ENCODE measurements at places on chromosomes 2 and 18. TPM values are rescaled to one million over a fixed set of nuclear protein-coding genes. Genes with fewer than 3 reads are reported as not detected.

GRCh38 chr18:79211844-79212243 lies 142.7 kb downstream of the ATP9B start:
- DNase-seq, result no peak

- DNase-seq, result no peak
Measured at GRCh38 chr2:188199716-188200128, 92.0 kb upstream of the GULP1 start.

DNA sequence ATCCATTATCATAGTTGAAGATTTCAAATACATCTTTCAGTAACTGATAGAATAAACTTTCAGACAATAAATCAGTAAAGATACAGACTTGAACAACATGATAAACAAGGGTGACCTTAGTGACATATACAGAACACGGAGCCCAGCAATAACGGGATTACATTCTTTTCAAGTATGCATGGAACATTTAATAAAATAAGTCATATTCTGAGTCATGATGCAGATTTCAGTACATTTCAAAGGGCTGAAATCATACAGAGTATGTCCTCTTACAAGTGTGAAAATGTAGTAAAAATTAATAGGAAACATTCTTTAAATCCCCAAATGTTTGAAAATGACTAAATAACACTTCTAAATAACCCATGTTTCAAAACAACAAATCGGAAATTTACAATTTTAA lies 17.2 kb upstream of the KLHL29 start:
- DNase-seq, result no peak

DNA sequence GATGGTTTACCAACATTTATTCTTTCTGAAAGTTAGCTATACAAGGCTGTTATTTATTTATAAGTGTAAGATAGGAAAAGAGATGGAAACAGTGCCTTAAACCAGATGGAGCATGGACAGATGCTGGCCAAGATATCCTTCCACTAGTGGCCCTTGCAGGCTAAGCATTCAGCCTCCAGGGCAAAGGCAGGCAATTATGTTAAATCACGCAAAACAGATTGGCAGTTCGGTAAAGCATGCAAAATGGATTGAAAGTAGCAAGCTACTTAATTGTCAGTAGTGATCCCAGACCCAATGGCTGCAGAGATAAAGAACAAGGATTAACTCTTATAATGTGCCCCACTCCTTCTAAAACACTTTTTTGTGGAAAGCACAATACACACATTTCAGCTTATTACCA lies 105.4 kb upstream of the MAP4K3 start:
- DNase-seq, result no peak

DNA sequence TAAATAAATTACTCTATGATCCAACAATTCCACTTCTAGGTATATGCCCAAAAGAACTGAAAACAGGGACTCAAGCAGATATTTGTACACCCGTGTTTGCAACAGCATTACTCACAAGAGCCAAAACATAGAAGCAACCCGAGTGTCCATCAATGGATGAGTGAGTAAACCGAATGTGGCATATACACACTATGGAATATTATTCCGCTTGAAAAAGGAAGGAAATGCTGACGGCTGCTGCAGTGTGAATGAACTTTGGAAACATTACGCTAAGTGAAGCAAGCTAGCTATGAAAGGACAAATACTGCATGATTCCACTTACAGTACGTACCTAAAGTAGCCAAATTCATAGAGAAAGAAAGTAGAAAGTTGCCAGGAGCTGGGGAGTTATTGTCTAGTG lies 32.2 kb downstream of the MREG start:
- no peak for DNase-seq

DNA sequence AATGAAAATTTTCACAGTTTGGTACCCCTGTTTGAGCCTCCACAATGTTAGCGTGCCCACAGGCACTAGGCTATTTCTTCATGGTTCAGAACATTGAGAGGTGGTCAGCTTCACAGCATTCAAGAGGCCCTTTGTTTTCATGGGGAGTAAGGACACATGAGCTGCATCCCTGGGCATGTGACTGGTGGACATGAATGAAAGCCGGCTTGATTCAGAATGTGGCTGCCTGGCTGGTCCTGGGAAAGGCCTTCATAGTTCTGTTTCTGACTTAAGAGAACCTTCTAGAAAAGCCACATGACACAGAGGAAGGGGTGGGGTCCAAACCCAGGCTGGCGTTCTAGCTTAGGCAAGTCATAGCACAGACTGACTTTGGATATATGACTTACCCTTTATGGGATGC lies 420.6 kb downstream of the CMPK2 start:
- DNase-seq, result no peak

GRCh38 chr2:109222422-109222821 lies 93.4 kb downstream of the SH3RF3 start:
- DNase-seq, result no peak

Gene TOGARAM2
- 0.44 TPM for total RNA-seq

Gene TMEM237
- 24.5 TPM for total RNA-seq

Gene SF3B6
- 123 TPM for total RNA-seq
